ENCODE measurements at places on chromosomes 7 and 10. TPM values are rescaled to one million over a fixed set of nuclear protein-coding genes. Genes with fewer than 3 reads are reported as not detected.

The SPDYE2B gene
- polyA plus RNA-seq = not detected

The EVX1 gene
- not detected for polyA plus RNA-seq

DNA sequence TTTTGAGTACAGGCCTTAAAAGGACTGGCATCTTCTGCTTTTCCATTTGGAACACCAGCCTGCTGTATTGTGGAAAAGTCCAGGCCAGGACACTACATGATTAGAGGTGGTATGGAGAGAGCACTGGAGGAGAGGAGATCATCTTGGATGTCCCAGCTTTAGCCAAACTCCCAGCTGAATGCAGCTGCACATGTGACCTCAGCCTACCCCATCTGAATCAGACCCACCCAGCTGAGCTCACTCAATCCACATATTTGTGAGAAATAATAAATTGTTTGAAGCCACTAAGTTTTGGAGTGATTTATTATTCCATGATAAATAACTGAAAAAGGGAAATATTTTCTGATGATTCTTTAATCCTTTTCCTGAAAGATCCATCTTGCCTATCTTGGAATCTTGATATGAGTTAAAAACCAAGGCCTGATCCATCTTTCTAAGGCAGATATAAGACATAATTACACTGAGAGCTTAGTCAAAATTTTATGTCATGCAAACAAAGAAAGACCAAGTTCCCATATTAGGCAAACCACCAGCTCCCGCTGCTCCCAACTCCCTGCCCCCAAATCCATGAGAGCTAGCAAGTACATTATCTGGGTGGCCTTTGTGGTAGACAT lies 55.1 kb upstream of the TRIL start:
- no peak for DNase-seq

GRCh38 chr10:103926722-103927319 lies 8.8 kb upstream of the STN1 start:
- no peak for DNase-seq
